ENCODE measurements at places on chromosomes 5 and 9.

GRCh38 chr9:76567086-76567485, 108.1 kb downstream of the GCNT1 start:
- no peak for DNase-seq

DNA sequence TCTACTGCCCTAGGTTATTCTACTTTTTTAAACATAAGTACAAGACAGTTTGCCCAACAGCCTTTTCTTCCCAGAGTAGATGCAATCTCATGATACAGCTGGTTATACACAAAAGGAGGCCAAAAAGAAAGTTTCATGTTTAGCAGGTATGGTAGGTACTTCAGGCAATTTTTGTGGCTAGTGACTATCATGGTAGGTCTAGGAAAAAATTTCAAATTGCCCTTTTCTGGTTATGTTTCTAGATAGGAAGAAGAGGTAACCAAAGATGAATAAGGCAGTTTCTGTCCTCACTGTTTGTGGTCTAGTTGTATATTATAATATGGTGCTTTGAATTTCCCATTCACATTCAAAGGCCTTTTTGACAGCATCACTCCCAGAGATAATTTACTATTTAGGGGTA, 19.7 kb downstream of the MEGF9 start:
- no peak for DNase-seq

DNA sequence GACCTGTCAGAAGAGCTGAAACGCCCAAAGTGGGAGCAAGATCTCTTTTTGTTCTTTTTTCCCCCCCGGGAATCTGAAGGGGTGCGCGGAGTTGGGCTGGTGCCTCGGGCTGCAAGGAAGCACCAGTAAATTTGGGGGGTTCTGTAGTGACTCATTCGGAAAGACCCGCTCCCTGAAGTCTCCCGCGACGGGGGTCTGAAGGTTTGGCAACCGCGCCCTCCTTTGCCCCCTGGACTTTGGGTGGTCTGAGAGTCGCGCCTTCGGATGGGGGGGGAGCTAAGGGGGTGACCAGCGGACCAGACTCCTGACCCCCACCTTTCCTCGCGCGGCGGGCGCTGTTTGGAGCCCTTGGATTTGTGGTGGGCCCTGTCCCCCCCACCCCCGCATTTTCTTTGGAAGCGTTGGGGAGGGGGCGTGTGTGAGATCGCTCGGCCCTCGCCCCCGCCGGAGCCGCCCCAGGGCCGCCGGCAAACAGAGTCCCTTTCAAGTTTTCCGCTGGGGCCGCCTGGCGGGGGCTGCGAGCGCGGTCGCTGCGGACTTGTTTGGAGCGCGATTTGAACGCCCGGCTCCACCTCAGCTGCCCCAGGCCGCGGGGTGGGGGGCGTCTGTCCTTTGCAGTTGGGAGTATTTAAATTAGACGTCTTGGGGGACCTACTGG, 2.0 kb downstream of the CXXC5 start:
- DNase-seq = no peak

GRCh38 chr9:87556039-87556438, 58.4 kb downstream of the DAPK1 start:
- DNase-seq = no peak

DNA sequence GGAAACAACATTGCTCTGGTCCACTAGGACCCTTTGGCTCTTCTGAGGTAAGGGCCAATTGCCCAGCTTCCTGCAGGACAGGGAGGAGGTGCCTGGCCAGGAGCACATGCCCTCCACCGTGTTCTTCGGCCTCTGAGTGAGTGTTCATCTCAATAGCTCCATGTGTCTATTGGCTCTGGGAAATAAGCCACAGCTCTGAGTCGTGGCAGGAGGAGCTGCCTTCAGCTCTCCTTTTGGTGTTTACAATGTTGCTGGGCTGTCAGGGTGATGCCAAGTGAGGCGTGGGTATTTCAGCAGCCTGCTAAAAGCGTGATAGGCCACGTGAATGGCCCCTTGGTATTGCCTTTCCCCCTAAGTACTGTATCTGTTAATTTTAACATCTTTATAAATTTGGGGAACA, 26.6 kb downstream of the GADD45G start:
- DNase-seq = no peak

DNA sequence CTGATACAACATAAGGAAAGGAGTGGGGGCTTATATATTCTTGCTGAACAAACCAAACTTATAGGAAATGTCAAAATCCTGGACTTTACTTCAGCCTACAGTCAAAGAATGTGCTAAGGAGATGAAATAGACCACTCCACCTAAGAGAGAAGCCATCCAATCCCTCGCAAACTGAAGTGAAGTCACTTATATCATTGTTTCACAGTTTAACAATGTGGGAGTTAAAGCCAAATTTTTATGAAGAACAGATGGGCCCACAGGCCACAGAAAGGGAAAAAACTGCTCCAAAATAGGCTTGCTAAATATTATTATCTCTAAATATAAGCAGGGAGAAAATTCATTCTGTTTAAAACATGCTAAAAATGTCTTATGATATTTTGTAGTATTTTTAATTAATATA, 233.3 kb downstream of the GAS1 start:
- DNase-seq = no peak

- no peak for DNase-seq
Measured at GRCh38 chr5:41772056-41772455, 98.2 kb downstream of the OXCT1 start.

DNA sequence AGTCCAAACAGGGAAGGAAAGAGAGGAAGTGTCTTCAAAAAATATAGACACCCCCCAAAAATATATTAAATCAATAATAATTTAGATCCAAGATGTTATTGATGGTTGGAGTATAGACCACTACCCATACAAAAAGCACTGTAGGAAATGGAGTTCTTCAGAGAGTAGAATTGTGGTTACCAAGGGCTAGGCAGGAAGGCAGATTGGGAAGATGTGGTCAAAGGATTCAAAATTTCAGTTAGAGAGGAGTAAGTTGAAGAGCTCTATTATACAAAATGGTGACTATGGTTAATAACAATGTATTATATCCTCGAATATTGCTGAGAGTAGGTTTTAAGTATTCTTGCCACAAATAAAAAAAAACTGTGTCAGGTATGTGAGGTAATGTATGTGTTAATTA, 149.4 kb downstream of the CWC27 start:
- no peak for DNase-seq

- DNase-seq = no peak
Measured at GRCh38 chr9:85004818-85005413, 335.4 kb downstream of the NTRK2 start.

DNA sequence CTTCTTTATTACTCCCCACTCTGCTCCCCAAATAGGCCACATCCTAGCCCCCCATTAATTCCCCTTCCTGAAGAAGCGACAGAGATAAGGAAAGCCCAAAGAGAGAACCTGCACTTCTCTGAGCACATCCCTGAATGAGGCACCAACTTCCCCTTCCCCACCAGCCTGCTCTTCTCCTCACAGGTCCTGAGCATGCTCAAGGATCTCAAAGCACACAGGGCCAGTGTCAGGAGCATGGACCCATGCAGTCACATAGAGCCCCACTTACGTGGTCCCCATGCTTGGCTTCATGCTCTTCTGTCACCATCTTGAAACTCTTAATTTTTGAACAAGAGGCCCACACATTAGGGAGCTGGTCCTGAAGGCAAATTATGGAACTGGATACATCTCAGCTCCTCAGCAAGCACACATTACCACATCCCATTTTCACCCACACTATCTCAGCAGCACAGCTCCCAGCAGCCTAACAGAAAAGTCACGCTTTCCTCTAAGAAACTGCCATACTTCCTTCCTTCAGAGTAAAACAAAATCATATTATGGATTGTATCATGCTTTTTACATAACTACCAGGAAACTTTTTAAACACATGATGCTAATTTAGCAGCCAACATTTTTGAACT, 99.8 kb downstream of the NFIB start:
- DNase-seq = no peak

GRCh38 chr5:118519466-118519865, 468.9 kb downstream of the DTWD2 start:
- DNase-seq = no peak

DNA sequence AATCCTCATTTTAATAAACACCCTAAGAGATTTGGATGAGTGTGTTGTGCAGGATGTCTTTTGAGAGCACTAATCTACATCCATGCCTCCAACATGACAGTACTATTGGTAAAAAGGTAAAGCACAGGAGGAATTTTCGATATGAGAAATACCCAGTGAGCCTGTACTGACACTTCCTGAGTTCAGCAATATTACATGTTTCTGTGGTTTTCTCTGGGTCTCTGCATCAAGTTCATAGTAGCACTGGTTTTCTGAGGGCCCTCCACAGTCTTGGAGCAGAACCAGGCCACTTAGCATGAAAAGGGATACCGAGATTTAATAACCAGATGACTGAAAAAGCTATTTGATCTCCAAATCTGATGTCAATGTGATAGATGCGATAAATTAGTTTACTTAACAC, 524.1 kb downstream of the TMEM38B start:
- no peak for DNase-seq

GRCh38 chr5:166117072-166118066, 2174.1 kb upstream of the WWC1 start:
- no peak for DNase-seq

DNA sequence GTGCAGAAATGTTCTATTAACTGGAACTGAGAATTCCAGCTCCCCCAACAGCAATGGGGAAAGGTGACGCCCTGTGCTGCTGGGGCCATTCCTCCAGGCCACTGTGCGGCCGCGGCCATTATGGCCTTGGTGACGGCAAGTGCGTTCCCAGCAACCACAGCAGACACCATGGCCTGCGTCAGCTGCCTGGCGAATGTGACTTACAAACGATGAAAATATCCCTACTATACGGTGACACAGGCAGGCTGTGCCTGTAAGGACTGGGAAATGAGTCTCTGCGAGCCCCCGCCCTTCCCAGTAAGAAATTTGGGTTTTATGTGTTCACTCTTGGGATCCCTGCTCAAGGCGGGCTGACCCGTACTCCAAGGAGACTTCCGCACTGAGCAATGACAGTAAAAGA, 20.6 kb downstream of the CLPTM1L start:
- DNase-seq = no peak

DNA sequence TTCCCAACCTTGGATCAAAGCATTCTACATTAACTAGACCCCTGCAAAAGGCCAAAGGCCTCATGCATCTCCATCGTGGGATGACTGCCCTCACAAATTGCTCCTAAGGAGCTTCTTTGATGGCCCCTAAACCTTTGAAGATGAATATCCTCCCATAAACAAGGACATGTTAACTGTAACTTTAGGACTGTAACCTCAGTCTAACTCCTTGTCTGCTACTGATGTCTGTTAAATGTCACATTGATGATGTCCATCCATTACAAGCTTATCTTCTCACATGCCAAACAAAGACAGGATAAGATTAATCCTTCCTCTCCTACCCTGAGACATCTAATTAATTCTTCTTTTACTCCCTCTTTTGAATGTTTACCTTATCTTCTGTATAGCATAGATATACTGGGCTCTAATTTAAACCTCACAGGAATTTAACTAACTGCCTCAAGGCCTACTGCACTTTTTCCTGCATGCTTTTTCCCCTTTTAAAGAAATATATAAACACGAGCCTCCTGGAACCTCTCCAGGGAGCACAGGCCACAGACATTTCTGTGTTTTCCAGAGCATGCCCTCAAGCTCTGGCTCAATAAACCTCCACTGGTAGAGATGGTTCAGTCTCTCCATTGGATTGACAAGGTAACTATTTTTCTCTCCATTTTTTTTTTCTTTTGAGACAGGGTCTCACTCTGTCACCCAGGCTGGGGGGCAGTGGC, 90.6 kb upstream of the SLC25A48 start:
- DNase-seq = no peak

GRCh38 chr5:90590-91547, 1.1 kb upstream of the PLEKHG4B start:
- no peak for DNase-seq

DNA sequence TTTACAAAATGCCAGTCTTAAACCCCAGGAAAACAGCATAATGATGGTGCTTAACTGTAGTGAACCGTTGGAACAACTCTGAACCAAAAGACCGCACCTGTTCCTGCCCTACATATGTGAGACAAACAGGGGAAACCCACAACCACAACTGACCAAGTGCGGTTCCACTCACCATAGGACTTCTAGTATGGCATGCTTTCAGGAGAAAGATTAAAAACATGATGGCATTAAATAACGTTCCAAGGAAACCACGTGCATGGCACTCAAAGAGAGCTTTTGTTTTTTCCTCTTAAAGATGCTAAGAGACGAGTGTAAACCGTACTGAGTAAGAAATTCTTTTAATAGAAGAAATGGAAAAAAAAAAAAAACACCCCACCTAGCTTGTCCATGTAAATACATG, 119.8 kb downstream of the SSBP2 start:
- DNase-seq = no peak

GRCh38 chr5:16137177-16137576, 42.4 kb downstream of the MARCHF11 start:
- DNase-seq = no peak

DNA sequence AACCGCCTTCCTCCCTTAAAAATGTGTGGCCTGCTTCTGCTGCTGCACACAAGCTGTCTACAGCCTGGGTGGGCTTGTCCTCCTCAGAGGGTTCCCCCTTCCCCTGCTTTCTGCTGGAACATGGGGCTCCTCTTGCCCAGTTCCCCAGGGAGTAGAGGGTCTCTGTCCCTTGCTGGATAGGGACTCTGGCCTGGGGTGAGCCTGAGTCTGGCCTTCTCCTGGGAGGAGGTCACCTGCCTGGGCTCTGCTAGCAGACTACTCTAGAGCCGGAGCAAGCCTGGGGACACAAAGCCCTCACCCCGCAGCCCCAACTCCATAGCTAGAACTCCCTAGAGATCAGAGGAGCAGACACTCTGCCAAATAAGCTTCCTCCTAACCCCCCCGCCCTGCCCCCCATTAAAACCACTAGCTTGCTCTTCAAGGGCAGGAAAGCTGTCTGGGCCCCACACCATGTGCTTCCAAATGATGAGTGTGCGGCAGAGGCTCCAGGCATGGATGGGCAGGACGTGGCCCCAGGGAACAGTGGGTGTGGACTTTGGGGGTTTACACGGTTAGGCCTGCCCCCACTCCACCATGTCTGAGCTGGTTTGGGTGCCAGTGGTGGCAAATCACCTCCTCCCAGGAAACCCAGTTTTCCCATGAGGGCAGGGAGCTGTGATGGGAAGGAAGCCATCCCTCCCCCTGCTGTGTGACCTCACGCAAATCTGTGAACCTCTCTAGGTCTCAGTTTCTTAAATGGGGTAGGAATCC, 10.0 kb downstream of the TCF7 start:
- no peak for DNase-seq

DNA sequence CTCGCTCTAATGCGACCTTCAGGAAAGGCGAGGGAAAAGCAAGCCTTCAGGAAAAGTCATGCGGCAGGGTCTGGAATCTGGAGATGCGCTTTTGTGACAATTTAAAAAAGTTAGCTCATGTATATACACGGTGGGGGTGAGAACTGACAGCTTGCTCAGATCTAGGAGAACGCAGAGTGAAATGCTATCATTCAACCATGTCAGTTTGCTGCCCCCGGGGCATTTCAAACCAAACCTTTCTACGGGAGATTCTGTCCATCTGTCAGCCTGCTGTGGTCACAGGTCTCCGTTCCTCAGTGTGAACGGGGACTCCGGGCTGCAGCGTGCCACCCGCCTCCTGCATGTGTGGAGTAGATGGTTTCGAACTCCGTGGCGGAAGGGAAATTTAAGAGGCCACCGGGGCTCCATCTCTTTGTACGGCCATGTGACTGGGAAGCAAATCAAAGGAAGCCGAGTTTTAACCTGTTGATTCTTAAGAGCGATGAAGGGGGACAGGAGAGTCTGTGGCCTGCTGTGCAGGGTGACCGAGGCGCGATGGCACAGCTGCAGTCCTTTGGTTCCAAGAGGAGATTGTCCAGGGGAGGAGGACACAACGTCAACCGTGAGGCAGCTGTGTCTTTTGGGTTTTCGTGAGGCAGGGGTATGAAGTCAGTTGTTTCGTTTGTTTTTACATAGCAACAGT, 45.9 kb downstream of the OTULIN start:
- no peak for DNase-seq

- no peak for DNase-seq
Measured at GRCh38 chr5:150066901-150067396, 19.4 kb downstream of the CSF1R start.

Measured in stimulated activated CD8-positive, alpha-beta memory T cell treated with anti-CD3 and anti-CD28 coated beads, Interleukin-15, amount 100 ng/mL, for 4 hours (primary cell).